ENCODE measurements at places on chromosomes 7 and 10. TPM values are rescaled to one million over a fixed set of nuclear protein-coding genes. Genes with fewer than 3 reads are reported as not detected.

The AGMO gene
- total RNA-seq, result not detected

The ZNF775 gene
- 6.3 TPM for total RNA-seq

The GIMAP5 gene
- total RNA-seq, result 242 TPM

The BTRC gene
- total RNA-seq, result 14.8 TPM

The GPR37 gene
- not detected for total RNA-seq

The FAS gene
- total RNA-seq, result 87.8 TPM

The RADIL gene
- total RNA-seq, result 0.15 TPM

The ANKIB1 gene
- total RNA-seq, result 65.7 TPM

The ADAM8 gene
- 302 TPM for total RNA-seq

The HYAL4 gene
- not detected for total RNA-seq

The ST8SIA6 gene
- total RNA-seq, result 1.1 TPM

The ABCB1 gene
- 2.5 TPM for total RNA-seq

The AVL9 gene
- 37.8 TPM for total RNA-seq

The LRRTM3 gene
- not detected for total RNA-seq

The OGDHL gene
- not detected for total RNA-seq

The ZNF212 gene
- total RNA-seq, result 14.6 TPM

The ANK3 gene
- total RNA-seq, result 85.8 TPM

The KCND2 gene
- total RNA-seq, result not detected

The VIPR2 gene
- total RNA-seq, result 0.56 TPM

The DYNC1I1 gene
- not detected for total RNA-seq

The CHRM2 gene
- total RNA-seq, result not detected

The JAKMIP3 gene
- 1.1 TPM for total RNA-seq

The KCNH2 gene
- 0.91 TPM for total RNA-seq

The HEPACAM2 gene
- total RNA-seq, result not detected

The GJD4 gene
- not detected for total RNA-seq

The TMEM196 gene
- total RNA-seq, result not detected

The FANK1 gene
- total RNA-seq, result not detected

The KIAA1217 gene
- 4.6 TPM for total RNA-seq

The SLC39A12 gene
- not detected for total RNA-seq

The IFIT1 gene
- total RNA-seq, result 9.8 TPM

The CRPPA gene
- 1.1 TPM for total RNA-seq

The NPC1L1 gene
- total RNA-seq, result not detected

The UMAD1 gene
- total RNA-seq, result 15.6 TPM

The TRIP6 gene
- 28.4 TPM for total RNA-seq

The GRID1 gene
- total RNA-seq, result not detected

The CXCL12 gene
- total RNA-seq, result not detected

The ARHGEF35 gene
- 3.6 TPM for total RNA-seq

The CALHM3 gene
- not detected for total RNA-seq

The CPED1 gene
- total RNA-seq, result 0.15 TPM

The FGFBP3 gene
- 1.3 TPM for total RNA-seq

The MYOF gene
- total RNA-seq, result 1.8 TPM

The FGFR2 gene
- not detected for total RNA-seq

The USP6NL gene
- 0.56 TPM for total RNA-seq

The TCAF2 gene
- total RNA-seq, result 28.7 TPM

The MMD2 gene
- total RNA-seq, result not detected

The LFNG gene
- 125 TPM for total RNA-seq

The ERVW-1 gene
- not detected for total RNA-seq

The MYH16 gene
- not detected for total RNA-seq

The ELFN1 gene
- total RNA-seq, result 0.10 TPM

The VSIR gene
- total RNA-seq, result 117 TPM

The KCNIP2 gene
- total RNA-seq, result 3.4 TPM
